Epithelial cell of prostate (primary cell): ENCODE measurements at places on chromosomes 12 and 14.

DNA sequence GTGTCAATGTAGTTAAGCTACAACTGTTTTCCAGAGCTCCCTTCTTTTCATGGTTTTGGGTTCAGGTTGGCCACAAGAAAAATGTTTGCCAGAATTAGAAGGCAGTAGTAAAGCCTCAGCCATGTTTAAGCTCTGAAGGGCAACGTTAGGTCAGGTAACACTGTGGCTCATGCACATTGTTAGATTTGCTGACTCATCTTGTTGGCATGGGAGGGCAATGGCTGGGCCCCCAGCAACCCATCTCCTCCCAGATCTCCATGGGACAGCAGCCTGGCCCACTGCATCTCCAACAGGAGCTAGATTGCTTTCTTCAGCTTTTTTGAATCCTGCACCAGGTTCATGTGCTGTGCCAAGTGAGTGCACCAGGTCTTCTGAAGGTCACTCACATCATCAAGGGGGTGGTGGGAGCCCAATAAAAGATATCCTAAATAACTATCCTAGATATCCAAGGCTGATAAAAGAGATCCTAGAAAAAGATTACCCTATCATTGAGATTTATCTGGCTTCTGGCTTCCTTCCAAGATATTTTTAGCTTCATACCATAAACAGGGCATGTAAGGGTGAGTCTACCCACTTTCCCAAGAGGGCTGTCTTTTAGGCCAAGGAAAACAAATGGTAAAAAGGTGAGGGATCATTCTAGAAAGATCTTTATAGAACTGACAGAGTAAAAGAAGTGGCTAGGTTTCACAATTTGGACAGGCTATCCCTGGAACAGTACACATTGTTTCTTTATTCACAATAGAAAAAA lies 28.9 kb downstream of the PTGER2 start:
- DNase-seq: no peak

GRCh38 chr12:39294715-39295114 lies 148.2 kb downstream of the KIF21A start:
- no peak for DNase-seq

DNA sequence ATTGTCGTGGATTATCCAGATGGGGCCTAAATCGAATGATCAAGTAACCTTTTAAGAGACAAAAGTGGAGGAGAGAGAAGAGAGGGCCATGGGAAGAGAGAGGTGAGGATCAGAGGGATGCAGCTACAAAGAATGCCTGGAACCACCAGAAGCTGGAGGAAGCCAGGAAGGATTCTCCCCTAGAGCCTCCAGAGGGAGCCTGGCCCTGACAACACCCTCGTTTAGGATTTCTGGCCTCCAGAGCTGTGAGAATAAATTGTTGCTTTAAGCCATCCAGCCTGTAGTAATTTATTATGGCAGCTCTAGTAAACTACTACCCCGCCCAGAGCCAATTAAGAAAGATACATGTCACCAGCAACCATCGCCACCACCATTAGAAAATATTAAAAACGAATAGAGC lies 46.2 kb upstream of the GSC start:
- DNase-seq: no peak

GRCh38 chr14:24991288-24991687 lies 58.7 kb downstream of the STXBP6 start:
- no peak for DNase-seq

DNA sequence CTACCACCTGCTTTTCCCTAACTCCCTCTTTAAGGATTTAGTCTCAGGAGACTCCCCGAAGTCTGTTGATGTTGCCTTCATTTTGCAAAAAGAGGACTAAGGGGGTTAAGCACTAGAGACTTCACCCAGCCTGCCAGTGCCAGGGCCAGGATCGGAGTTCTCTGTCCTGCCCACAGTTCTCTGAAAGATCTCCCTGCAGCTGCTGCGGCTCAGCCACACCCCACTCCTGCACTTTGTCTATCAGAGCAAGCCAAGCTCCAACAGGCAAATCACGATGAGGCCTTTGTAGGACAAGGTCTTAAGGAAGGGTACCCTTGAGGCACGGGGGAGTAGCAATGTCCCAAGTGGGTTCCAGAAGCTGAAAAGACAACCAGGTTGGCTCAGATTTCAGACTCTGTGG lies 148.8 kb upstream of the EGLN3 start:
- no peak for DNase-seq

DNA sequence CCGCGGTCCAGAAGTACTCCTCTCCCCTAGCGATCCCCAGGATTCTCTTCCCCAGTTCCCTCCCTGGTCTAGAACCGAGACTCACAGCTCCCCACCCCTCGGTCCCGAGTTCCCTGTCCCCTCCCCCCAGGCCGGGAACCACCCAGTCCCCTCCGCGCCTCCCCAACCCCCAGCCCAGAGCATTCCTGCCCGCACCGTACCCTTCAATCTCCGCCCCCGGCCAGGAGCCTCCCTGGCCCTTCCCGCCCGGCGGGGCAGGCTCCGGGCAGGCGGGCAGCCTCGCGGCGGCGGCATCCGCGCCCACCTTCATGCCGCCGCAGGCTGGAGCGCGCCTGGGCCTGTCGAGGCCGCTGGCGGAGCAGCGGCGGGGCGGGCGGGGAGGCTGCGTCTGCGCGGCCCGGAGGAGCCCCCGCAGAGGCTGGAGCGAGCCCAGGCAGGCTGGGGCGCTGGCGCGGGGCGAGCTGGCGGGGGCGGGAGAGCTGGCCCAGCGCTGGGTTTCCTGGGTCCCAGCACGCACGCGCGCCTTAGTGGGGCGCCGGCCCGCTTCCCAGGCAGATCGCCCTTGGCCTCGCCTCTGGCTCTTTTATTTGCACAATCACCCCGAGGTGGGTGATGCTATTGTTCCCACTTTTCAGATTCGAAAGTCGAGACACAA lies 22.2 kb upstream of the GPR132 start:
- peak; percentile 60 for DNase-seq

- DNase-seq: no peak
Measured at GRCh38 chr14:78186277-78186676, 16.1 kb downstream of the NRXN3 start.

- DNase-seq: peak; percentile 68
Measured at GRCh38 chr12:89947437-89948270, 239.0 kb upstream of the ATP2B1 start.

GRCh38 chr12:109295764-109296425 lies 13.2 kb downstream of the FOXN4 start:
- DNase-seq: no peak

GRCh38 chr12:130669205-130669557 lies 46.9 kb downstream of the RIMBP2 start:
- no peak for DNase-seq

- no peak for DNase-seq
Measured at GRCh38 chr12:119136811-119137410, 41.8 kb upstream of the HSPB8 start.

- DNase-seq: no peak
Measured at GRCh38 chr12:104207416-104208205, 8.0 kb upstream of the TXNRD1 start.

- DNase-seq: no peak
Measured at GRCh38 chr12:54937376-54937775, 47.2 kb downstream of the TESPA1 start.

DNA sequence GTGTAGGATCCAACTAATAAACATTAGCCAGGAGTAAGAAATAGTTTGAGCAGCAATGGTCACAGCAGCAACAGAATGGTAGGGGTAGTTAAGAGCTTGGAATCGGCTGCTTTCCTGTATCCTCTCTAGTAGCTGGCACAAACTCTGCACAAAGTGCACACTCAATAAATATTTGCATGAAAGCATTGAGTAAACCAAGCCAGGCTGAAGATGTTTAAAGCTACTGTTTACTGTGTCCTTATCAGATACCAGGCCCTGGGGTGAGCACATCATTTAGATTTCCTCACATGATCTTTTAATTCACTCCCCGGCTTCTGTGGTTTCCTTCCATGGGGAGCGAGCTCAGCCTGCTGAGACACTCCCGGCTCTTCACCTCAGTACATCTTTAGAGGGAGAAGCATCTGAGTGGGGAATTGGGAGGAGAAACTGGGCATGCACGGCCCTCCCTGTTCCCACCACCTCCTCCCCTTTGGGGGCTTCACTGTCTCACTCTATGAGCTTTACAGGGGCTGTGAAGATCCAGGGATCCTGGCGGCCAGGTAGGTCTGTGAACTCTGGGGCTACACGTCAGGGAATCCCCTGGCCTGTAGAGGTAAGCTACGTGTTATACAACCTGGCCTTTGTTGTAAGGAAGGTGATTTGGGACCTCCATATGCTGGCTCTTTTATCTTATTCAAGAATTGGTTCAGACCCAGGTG lies 107.2 kb upstream of the VASH1 start:
- no peak for DNase-seq

DNA sequence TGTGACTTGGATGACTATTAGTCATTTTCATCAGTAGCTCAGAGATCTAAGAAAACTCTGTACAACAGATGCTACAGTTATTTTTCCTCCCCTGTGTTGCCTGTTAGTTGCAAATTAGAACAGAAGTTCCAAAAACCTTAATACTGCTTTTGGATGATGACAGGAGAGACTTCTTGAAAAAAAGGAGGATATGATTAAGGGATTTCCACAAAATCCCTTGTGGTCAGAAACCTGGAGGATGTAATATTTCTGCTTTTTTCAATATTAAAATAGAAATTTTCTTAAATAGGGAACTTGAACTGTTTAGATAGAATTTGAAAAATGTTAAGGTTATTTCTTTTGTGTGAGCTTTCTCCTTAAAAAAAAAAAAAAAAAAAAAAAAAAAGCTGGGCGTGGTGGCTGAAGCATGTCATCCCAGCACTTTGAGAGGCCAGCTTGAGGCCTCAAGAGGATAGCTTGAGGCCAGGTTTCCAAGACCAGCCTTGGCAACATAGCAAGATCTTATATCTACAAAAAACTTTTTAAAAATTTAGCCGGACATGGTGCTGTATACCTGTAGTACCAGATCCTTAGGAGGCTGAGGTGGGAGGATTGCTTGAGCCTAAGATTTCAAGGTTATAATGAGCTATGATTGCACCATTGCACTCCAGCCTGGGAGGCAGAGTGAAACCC lies 14.1 kb downstream of the CMAS start:
- DNase-seq: no peak

- DNase-seq: no peak
Measured at GRCh38 chr12:46898152-46898931, 72.5 kb upstream of the SLC38A4 start.
